SW480 (cell line): ENCODE measurements at places on chromosomes 2 and 18.

GRCh38 chr2:230939691-230940470 is 14.8 kb upstream of the GPR55 start:
- no peak for DNase-seq

DNA sequence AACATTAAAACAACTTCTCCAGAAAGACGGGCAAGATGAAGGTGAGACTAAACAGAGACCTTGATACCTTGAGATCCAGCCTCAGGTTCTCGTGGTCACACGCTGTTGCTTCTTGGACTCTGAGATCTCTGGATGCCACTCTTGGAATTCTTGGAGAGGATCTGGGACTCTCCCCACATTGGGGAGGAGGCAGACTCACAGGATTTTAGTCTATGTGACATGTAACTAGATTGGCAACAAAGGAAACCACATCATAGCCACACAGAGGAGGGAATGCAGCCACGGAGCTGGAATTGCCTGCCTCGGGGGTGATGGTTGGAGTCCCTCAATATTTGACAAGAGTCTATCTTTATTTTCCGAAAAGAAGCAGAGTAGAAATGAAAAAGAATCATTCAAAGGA is 78.8 kb upstream of the IGFBP5 start:
- DNase-seq = no peak

DNA sequence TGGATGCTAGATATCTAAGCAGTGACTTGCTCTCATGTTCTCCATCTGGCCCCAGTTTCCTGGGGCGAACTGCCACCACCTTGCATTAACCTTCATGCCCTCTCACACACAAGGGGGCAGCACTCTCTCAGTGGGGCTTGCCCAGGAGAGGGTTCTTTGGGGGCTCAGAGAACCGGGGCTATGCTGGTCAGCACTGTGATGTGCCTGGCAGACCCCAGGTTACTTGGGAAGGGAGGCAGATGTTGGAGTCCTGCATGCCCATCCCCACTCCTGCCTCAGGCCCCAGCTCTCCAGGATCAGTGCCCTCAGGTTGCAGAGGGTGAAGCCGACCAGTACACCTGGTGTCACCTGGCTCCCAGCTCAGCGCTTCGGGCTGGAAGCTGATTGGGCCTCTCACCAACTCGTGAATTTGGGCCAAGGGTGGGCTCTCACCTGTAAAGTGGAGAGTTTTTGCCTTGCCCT is 396.2 kb upstream of the HS6ST1 start:
- DNase-seq = no peak

DNA sequence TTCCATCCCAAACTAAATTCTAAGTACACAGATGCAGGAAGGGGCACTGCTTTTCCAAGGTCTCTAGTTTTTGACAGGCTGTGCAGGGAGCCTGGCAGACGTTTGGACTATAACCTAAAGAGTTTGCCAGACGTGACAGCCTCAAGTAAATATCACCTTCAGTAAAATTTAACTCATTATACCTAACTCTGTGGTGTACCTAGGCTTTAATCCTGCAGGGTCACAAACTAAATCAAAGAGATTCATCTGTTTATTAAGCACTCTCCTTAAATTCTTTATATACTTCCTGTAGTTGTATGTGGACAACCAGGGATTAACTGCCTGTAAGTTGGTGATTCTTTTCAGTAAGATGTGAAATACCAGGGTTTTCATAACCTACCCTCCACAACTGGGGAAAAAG is 92.9 kb downstream of the ACVR1 start:
- no peak for DNase-seq
